ENCODE measurements at places on chromosomes 7 and 10. TPM values are rescaled to one million over a fixed set of nuclear protein-coding genes. Genes with fewer than 3 reads are reported as not detected.

- no peak for DNase-seq
These were observed 175.8 kb upstream of the LYZL1 start for GRCh38 chr10:29112827-29113615.

EN2 gene
- not detected for total RNA-seq

DNA sequence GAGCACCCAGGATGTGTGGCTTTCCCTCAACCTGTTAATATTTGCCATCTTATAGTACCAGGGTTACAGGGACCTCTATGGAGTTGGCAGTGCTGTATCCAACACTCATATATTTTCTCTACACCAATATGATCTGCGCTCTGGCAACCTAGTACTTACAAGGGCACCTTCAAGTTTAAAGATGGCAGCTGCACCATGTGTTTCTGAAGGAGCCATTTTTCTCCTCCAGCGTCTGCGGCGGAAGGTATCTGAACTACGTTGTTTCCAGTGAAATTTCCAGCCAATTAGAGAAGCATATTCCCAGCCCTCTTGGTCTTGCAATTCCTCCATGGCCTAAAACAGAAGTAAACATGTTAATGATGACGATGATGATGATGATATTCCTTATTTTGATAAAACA is 125.6 kb downstream of the MYOF start:
- no peak for DNase-seq

GRCh38 chr10:100655326-100655759 is 90.0 kb upstream of the PAX2 start:
- no peak for DNase-seq

- DNase-seq, result no peak
These were observed 54.6 kb downstream of the VSTM2A start for GRCh38 chr7:54596747-54597146.

BAMBI gene
- 0.27 TPM for total RNA-seq

- DNase-seq, result no peak
These were observed 84.0 kb downstream of the KAT6B start for GRCh38 chr10:74910241-74910975.

ANXA7 gene
- total RNA-seq, result 101 TPM

ABCF2 gene
- total RNA-seq, result 56.2 TPM

ZNF438 gene
- total RNA-seq, result 3.9 TPM

DNA sequence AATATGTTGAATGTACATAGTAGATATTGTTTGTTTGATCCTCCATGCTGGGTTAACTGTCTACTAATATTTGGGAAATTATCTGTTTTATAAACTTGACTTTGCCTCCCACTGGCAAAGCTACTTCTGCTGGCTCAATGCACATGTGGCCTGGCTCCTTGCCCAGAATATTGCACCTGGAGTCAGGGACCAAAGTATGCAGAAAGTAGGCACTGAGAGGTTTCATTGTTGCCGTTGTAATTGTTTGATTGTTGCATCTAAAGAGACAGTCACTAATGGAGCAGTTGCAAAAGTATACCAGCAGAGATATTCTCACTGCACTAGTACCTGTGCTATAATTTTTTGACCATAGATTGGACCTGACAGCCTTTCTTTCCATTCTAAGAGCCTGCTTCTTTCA is 137.8 kb upstream of the CNTNAP2 start:
- DNase-seq, result no peak

SYT15B gene
- 0.16 TPM for total RNA-seq

DNA sequence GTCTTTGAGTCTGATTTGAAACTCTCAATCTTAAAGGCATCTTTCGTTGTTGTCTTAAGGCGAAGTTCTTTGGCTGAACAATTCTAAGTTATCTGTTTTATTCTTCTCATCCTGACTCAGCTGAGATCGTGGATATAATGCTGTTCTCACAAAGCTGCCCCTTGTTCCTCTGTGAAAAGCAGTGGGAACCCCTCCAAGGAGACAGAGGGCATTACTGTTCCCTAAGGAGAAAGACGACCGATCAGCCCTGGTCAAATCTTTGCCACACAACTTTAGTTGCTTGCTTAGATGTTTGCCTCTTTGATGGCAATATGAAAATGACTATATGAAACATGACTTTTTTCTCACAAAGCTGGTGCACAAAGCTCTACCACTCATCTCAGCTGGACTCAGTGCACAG is 1016.7 kb downstream of the REEP3 start:
- no peak for DNase-seq

GRCh38 chr10:4720463-4720862 is 105.5 kb upstream of the AKR1E2 start:
- no peak for DNase-seq

GRCh38 chr10:78292982-78293865 is 259.6 kb downstream of the RPS24 start:
- no peak for DNase-seq

All from activated CD8-positive, alpha-beta T cell treated with anti-CD3 and anti-CD28 coated beads for 36 hours (primary cell).